ENCODE measurements at places on chromosomes 1 and 21.

- DNase-seq: no peak
These were observed 56.5 kb downstream of the CAMSAP2 start for GRCh38 chr1:200795156-200795555.

DNA sequence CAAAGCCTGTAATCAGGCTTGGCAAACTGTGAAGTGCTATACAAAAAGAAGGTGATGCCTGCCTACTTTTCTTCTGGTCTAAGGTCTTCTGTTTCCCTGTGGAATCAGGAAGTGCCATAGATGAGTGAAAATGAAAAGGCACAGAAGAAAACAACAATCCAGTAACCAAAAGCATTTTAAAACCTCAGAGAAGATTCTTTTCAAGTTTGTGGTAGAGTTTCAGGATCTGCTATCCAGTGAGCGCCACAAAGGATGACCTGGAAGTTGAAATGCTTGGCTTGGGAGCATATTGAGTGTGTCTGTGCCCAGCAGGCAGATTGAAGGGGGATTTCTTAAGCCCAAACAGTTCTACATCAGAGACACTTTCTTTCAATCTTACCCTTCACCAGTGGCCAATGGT, 272.2 kb downstream of the PAPPA2 start:
- DNase-seq: no peak

- DNase-seq: no peak
These were observed 13.6 kb upstream of the PLPPR4 start for GRCh38 chr1:99250728-99251127.

GRCh38 chr1:214472364-214472763, 79.0 kb downstream of the PTPN14 start:
- no peak for DNase-seq

DNA sequence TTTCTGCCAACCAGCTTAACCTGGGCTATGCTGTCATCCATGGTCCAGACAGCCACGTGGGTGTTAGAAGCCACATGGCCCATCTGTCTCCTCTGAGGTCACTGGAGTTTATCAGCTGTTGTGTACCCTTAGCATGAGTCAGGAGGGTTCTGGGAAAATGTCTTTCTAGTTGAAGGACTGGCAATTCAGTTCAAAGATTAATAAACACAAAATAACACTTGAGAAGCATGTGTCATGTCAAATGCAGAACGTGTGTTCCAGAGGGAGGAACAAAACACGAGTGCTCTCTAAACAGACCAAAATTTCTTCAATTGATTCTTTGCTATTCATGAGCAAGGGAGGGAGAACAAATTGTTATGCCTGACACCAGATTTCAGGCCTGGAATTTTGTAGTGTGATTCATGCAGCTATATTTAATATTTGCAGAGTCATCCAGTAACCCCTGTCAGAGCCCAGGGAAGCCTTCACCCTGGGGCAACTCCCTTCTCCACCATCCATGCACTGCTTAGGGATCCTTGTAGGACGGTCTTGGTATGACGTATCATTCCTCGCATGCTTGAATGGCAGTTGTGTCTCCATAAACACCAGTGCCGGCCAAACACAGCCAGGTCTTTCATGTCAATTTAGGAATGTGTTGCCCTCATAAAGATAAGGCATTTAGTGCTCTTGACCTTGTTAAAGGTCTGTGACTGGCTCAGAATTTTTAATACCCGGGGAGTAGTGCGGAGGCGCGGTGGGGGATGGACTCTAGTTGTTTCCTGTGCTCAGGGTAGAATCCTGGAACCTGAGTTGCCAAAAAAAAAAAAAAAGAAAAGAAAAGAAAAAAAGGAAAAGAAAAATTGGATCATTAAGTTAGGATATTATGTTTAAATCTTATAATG, 27.7 kb upstream of the DYRK1A start:
- DNase-seq: no peak

GRCh38 chr1:246503341-246503740, 3.7 kb downstream of the SMYD3 start:
- DNase-seq: no peak

GRCh38 chr21:15441060-15441493, 288.7 kb upstream of the USP25 start:
- DNase-seq: no peak

DNA sequence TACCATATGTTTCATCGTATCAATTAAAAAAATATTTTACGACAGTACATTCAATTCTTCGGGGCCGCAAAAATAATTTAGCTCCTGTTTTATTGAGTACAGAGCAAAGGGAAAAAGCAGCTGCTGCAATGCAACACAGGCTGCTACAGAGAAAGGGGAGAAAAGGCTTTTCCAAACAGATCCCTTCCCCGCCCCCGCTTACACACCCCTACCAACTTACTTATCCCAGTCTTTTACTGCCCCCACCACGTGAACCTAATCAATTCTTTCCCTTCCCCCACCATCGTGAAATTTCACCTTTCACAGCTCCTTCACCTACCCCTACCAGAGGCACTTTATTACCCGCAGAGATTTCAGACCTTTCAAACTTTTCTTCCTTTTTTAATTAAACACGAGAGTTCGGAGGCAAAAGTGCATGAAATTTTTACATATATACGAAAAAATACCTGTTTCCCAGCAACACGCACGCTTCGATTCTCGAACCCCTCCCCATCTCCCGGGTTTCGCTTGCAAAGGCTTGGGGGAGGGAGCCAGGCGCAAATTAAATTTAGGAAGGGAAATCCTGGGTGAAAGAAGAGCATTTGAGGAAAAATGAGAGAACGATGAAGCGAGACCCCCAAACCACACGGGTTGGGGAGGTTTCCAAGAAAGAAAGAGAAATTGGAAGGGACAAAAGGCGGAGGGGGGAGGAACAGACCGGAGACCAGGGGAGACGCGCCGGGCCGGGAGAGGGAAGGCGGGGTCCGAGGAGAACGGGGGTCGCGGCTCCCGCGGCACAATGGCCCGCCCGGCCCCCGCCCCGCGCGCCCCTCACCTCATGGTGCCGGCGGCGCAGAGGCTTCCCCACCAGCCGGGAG, 823 bp downstream of the ENAH start:
- no peak for DNase-seq

- DNase-seq: no peak
These were observed 486.7 kb downstream of the SMYD3 start for GRCh38 chr1:246020211-246020954.

DNA sequence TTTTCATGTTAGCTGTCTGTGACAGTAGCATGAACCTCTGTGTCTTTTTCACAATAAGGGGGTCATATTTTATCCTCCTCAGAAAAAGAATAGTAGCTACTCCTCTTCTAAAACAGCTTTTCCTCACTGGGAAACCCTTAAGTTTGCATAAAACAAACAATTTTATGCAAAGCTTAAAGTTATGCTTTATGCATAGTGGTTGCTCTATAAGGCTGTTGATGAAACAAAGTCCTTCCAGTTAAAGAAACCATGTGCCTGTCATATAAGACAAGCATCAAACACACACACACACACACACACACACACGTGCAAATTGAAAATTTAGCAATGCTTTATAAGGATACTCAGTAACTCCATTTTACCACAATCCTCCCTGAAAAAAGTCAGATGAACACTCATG, 107.0 kb downstream of the CHD1L start:
- no peak for DNase-seq

GRCh38 chr1:21020151-21020550, 156.5 kb downstream of the EIF4G3 start:
- DNase-seq: no peak

DNA sequence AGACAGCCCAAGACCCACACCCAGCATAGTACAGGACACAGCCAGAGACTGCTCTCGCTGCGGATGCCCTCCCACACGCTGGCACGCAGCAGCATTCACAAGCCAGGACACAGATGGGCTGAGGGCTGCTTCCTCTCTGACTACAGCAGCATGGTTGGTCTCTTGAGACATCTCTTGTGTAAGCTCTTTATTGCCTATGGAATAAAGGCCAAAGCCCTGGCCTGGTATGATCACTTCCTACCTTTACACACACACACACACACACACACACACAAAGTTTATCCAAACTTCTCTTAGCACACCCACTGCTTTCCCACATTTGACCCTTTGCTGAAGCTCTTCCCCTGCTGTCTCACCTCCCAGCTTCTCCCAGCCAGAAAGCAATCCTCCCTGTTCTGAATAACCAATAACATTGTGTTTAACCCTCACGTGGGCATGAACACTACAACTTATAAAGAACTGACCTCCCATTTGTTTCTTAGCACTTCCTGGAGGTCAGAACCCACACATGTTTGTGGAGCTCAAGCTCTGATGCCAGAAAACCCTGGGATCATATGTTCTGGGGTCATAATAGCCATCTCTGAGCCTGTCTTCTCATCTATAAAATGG, 1.2 kb upstream of the LUZP1 start:
- no peak for DNase-seq

DNA sequence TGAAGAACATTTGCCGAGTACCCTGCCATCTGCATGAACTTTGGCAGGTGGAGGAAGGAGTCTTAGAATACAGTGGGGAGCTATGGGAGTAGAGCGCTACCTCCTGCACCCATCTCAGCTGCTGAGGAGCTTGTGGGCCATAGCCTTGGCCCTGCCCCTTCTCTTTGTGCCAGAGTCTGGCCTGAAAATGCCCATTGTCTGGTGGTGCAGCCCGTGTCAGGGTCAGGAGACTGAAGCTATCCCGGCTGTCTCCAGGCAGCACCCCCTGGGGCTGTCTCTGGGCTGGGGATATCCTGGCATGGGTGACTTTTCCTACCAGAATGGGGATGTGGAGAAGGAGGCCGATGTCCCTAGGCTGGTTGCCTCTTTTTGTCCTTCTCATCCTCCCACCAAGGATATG, 7.3 kb downstream of the IPO13 start:
- DNase-seq: no peak

DNA sequence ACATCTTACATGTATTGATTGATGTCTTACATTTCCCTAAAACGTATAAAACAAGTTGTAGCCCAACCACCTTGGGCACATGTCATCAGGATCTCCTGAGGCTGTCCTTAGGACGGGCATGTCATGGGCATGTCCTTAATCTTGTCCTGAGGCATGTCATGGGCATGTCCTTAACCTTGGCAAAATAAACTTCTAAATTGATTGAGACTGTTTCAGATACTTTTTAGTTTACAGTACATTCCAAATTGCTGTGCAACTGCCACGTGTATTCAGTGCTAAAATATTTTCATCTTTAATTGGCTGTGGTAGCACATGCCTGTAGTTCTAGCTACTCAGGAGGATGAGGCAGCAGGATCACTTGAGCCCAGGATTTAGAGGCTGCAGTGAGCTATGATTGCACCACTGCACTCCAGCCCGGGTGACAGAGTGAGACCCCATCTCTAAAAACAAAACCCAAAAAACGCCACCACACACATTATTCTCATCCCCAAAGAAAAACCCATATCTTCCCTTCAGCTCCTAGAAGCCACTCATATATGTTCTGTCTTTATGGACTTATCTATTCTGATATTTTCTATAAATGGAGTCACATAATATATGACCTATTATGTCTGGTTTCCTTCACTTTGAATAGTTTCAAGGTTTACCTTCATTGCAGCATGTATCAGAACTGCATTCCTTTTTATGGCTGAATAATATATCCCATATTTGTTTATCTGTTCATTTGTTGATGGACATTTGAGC, 96.0 kb upstream of the BTG3 start:
- no peak for DNase-seq

DNA sequence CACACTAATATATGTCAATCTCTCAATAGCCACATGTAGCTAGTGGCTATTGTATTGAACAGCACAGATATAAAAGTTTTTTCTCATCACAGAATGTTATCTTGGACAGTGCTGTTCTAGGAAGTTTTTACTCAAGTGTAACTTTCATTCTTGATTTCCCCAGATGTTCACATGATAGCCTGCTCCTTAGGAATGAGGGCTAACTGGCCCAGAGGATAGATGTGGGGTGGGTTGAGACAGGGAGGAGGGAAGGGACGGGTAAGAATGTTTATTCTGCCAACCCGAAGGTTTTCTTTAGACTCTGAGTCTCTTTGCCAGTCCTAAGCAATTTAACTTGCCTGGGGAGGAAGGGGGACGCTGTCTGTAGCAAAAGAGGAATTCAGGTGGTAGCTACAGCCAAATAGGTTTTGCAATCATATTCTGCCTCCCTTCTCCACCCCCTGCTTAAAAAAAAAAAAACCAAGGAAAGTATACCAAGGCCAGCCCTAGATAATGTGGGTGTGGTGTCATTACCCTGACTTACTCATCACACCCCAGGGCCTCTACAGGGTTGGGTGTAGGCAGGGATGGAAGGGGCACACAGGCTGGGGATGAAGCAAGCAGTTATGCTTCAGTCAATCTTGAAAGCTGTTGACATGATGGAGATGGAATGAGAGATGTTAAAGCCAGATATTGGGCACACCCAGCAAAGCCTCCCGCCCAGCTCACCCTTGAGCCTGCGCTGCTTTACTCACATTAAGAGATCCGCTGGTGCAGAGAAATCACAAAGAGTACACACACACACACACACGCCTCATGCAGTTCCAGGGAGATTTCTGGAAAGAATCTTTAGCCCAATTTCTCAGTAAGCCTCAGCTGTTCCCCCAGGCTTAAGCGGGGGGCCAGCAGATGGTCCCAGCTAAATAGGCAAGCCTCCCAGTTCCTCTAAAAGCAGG, 59.9 kb downstream of the PLXNA2 start:
- DNase-seq: no peak

- DNase-seq: no peak
These were observed 235.1 kb downstream of the RRAGC start for GRCh38 chr1:38624336-38625039.

DNA sequence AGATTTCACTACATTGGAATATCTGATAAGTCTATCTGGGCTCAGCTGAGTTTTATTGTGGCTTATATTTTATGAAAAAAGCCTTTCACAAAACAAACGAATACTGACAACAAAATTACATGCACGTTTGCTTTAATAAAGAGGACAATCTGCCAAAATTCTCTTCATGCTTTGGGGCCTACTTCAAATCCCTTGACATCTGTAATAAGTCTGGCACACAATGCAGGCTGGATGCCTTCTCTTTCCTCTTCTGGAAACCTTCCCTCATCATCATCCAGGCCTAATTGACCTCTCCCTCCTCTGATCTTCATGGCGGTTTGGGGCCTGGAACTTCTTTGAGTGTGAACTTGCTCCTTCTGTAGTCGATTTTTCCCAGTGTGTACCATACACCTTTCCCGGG, 70.3 kb downstream of the MAP10 start:
- no peak for DNase-seq

- DNase-seq: no peak
These were observed 24.4 kb downstream of the PLXNA2 start for GRCh38 chr1:208219659-208220282.

DNA sequence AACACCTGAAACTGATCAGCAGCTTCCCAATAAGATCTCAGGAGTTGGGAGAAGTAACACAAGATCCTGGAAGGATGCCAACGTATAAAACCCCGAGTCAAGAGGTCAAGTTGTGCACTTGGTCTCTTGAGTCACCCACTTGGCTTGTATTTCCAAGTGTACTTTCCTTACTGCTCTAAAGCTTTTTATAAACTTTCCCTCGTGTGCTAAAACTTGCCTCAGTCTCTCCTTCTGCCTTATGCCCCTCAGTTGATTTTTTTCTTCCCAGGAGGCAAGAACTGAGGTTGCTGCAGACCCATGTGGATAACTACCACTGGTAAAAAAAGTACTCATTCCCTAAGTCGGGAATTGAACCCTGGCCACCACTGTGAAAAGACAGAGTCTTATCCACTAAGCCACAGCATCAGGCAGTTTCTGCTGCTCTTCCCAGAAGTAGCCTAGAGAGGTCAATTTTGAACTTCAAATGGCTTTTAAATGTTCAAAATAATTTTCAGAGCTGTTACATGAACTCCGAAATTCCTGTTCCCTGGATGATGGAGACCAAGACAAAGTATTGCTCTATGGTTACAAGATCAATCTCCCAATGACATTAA, 28.9 kb downstream of the ITLN2 start:
- DNase-seq: no peak
